ENCODE measurements at places on chromosomes 3 and 15.

DNA sequence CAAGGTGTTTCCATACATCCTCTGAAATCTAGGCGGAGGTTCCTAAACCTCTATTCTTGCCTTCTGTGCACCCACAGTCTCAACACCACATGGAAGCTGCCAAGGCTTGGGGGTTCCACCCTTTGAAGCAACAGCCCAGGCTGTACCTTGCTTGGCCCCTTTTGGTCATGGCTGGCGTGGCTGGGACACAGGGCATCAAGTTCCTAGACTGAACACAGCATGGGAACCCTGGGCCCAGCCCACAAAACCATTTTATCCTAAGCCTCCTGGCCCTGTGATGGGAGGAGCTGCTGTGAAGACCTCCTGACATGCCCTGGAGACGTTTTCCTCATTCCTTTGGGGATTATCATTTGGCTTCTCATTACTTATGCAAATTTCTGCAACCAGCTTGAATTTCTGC is 739.0 kb upstream of the NECTIN3 start:
- no peak for DNase-seq

DNA sequence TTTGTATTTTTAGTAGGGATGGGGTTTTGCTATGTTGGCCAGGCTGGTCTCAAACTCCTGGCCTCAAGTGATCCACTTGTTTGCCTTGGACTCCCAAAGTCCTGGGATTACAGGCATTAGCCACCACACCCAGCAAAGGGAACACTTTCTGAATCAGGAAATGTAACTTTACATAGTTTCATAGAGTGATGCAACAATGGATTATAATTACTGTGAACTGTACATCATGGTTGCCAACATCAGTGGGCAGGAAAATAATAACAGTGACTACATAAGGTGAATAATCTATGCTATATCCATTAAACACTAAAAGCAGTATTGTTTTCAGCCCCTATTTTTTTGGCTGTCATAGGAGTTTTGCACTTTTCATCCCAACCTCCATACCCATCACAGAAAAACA is 5.0 kb upstream of the KPNA1 start:
- DNase-seq = no peak

GRCh38 chr3:60330107-60330506 is 921.1 kb downstream of the FHIT start:
- no peak for DNase-seq

- DNase-seq = no peak
Observed at GRCh38 chr3:195149292-195150030, 121.5 kb downstream of the XXYLT1 start.

GRCh38 chr15:91209318-91209717 is 109.3 kb downstream of the SV2B start:
- no peak for DNase-seq

All from effector CD4-positive, alpha-beta T cell (primary cell).